ENCODE measurements at places on chromosomes 11 and 22. TPM values are rescaled to one million over a fixed set of nuclear protein-coding genes. Genes with fewer than 3 reads are reported as not detected.

Gene HBG2
- total RNA-seq: not detected

DNA sequence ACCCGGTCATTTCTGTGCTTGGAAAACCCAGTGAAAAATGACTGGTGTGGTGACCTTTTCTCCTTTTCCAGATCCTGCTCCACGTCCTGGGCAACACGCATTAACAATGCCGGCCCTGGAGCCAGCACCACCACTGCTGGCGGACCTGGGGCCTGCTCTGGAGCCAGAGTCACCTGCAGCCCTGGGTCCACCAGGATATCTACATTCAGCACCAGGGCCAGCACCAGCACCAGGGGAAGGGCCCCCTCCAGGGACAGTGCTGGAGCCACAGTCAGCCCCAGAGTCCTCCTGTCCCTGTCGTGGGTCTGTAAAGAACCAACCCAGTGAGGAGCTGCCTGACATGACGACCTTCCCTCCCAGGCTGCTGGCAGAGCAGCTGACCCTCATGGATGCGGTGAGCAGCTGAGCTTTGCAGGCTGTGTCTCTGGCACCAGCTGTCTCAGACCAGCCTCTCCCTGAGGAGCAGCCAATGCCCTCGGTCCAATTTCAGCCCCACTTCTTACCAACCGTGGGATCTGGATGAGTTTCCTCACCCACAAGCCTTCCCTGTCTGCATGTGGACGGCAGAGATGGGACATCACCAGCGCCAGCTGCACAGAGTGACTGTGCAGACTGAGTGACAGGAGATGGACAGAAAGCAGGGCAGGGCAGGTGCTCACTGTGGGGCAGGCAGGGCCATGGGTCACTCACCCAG, 1.9 kb downstream of the RGL4 start:
- no peak for DNase-seq

Gene IFITM10
- total RNA-seq: 24.0 TPM

DNA sequence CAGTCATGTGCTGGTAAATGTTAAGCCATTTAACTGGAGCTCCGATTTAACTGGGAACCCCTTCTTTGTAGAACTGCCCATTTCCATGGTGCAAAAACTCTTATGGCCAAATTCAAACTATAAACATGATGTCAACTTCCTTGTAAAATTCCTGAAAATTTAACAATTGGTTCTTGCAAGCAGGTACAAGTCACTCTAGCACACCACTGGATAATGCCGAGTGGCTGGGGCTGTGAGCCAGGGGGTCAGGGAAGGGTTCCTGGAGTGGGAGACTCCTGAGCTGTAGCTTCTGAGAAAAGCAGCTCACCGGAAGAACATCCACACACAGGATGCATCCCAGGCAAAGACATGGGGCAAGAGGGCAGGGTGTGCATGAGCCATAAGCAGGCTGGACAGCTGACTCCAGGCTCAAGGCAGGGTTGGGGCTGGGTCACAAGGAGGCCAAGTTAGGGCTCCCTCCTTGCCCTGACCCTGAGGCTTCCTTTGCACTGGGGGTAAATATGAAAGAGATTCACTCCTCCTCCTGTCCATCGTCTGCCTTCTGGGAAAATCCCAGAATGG, 18.2 kb downstream of the P2RY2 start:
- DNase-seq: no peak

- no peak for DNase-seq
Observed at GRCh38 chr11:120985718-120986569, 38.0 kb upstream of the TBCEL start.

DNA sequence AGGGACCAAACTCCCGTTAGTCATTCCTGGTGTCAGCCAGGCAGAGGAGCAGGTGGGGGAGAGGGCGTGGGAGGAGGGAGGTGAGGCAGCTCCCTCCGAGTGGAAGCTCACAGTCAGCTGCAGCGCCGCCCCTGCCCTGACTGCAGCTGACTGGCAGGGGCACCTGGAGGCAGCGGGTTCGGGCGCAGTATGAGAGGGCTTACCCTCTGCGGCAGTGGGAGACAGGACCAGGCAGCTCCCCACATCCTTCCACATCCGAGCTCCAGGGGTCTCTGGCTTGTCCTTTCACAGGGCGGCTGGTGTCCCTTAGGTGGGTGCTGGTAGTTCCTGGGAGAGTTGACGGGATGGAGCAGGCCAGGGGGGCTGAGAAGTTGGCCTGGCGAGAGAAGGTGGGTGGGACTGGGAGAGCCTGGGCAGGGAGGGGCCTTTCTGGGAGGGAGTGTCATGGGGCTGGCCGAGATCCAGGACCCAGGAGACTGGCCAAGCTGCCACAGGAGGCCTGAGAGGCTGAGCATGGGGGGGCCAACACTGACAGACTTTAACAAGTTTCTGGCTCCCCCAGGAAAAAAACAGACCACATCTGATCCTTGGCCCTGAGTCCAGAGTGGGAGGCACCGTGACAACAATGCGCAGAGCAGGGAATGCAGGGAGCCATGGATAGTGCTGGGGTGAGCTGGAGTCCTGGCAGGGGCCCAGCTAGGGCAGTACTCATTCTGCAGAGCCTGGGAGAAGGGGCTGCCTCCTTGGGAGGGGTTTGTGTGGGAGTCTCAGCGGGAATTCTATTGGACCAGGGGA, 4.9 kb downstream of the ADORA2A start:
- no peak for DNase-seq

DNA sequence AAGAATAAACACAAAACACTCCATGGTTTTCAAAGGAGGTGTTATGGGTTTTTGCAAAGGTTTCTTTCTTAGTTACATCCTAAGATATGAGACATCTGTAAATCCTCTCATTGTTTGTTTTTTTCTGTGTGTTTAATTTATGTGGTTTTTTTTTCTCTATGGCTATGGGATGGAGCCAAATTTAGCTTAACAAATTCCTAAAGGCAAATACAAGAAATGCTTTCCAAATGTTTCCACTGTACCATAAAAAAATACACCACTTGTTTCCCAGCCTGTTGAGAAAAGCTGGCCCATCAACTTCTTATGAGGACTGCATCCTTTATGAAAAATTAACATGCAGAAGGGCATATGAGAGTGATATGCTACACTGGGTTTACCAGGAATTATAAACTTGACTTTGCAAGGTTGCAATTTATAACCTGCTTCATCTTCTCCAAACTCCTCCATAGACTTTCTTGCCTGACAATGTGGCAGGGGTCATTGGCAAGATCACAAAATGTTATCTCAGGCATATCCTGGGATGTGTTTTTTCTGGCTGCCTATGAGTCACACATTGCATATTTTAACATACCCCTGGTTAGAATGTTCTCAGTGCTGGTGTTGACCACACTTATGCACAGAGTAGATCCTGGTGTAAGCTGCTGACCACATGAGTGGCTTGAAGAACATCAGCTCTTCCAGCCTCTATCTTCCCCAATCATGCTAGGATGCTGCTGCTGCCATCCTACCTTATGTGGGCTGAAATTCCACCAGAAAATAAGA, 137.6 kb upstream of the TTC12 start:
- no peak for DNase-seq

- no peak for DNase-seq
Observed at GRCh38 chr11:95605271-95605940, 184.2 kb downstream of the FAM76B start.

DNA sequence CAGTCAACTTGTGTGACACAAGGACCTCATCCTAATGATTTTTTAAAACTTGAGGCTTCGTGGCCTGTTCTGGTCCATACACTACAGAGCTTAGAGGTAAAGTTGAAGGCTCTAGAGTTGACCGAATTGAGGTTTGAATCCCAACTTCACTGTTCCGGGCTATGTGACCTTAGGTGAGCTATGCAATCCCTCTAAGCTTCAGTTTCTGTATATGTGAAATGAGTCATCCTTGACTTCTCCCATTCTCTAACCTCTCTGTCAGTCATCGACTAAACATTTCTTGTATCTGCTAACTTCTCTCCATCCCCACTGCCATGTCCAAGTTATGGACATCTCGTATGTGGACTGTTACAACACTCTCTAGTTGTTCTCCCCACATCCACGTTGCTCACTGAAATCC, 178.2 kb upstream of the TMEM45B start:
- DNase-seq: no peak

All from osteocyte (in vitro differentiated cells).